ENCODE measurements at places on chromosomes 6 and 20. TPM values are rescaled to one million over a fixed set of nuclear protein-coding genes. Genes with fewer than 3 reads are reported as not detected.

DNA sequence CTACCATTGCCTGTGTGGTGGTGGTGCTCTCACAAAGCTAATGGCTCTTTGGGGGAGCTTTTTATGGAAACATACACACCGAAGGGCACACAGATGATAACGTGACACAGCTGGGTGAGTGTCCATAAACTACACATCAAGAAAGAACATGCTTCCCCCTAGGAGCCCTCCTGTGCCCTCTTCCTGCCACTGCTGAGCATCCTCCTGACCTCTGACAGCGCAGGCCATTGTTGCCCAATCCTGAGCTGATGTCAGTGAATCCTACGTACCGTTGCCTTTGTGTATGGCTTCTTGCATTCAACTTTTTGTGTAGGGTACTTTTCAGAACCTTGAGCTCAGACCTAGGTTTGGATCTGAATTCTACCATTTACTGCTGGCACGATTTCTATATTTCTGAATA, 65.8 kb upstream of the SLC22A1 start:
- no peak for DNase-seq

- DNase-seq = no peak
These were observed 102.4 kb downstream of the IMPG1 start for GRCh38 chr6:75970093-75970492.

Gene CHRNA4
- 1.5 TPM for total RNA-seq

Gene KHDC1L
- total RNA-seq = not detected

Gene SEMG1
- total RNA-seq = not detected

Gene DACT2
- total RNA-seq = 1.6 TPM

Data from Right ventricle myocardium superior (tissue), 1 donor.